Effector memory CD8-positive, alpha-beta T cell (primary cell): ENCODE measurements at places on chromosomes 4 and X.

GRCh38 chr4:159278399-159278798 lies 175.5 kb downstream of the RAPGEF2 start:
- no peak for DNase-seq

DNA sequence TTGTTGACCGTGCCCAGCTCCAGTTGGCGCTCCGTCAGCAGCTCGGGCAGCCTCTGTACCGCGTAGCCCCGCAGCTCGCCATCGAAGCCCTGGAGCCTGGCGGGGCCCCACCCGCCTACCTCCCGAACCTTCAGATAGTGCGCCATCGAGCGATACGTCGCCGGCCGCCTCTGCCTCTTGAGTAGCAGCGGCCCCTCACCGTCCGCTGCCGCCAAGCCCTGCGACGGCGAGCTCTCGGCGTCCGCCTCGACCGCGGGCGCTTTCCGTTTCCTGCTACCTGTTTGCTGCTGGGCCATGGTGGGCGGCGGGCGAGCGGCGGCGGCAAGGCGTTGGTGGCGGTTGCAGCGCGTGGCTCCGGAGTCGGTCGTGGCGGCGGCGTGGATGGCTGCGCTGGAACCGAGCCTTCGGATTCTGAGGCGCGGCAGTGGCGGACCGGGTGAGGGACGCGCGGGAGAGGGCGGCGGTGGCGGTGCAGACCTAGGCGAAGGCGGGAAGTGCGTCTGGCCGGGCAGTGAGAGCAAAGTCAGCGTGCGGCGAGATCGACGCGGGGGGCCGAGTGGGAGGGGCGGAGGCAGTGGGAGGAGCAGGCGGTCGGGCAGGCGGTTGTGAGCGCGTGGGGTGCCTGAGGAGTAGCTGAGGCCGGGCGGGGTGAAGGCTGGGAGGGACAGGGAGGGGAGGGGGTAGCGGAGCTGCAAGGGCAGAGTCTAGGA lies at the start of gene DCAF12L1:
Gene DCAF12L1 (minus strand): TSS at position 502 of the 710 bp plus-strand sequence. CDS start 206 bp downstream, at position 296.
- DNase-seq: no peak

- no peak for DNase-seq
Measured at GRCh38 chr4:123661080-123661737, 264.6 kb downstream of the SPRY1 start.

DNA sequence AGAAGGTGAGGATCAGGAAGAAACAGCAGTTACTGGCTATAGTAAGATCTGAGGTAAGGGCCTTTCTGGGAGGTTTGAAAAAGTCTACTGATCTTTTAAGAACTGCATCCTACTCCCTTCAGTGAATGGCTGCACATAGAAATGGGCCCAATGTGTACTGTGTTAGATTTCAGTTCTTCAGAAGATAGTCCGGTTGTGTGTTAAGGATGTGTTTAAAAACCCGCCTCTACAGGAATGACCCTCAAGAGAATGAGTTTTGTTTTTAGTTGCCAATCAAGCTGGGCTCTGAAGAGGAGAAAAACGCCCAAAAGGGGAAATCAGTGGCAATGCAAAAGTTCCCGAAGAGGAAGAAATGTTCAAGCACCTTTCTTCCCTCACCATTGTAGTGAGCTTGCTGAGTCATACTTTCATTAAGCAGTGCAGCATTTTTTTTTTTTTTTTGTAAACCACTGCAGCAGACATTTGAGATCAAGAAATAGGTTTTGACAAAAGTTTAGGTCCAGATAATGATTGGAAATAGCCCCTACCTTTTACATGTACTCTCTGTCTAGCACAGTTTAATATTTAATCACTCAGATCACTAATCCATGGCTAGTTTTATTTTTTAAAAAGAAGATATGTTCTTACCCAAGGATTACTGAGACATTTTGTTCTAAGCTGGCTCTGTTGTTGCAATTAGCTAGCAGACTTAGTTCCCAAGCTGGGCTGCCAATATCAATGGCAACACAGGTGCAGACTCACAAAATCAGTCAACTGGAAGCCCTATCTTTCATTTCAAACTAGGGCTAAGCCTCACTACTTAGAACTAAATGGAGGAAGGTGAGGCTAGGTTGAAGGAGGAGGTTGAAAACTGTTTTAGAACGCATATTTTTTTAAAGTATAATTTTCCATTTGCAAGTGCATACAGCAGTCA lies 7.0 kb upstream of the TRPC5OS start:
- no peak for DNase-seq

- no peak for DNase-seq
Measured at GRCh38 chr4:106978046-106978774, 57.9 kb downstream of the DKK2 start.

DNA sequence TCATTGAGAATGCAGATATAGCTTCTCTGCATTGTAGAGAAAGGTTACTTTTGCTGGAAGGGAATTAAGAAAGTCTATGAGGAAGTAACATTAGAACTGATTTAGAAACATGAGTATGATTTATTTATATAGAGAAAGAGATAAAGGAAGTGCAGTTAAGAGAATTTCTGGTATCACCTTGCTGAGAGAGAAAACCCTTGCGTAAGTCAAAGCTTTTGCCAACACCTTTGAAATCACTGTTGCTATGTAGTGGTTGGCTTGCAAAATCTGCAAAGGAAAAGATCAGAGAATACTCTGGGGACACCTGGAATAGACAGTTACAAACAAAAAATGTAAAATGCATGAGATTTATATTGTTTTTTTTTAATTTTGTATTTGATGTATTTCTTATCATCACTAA lies 137.3 kb upstream of the RXFP1 start:
- no peak for DNase-seq

- no peak for DNase-seq
Measured at GRCh38 chr4:22762548-22762947, 69.8 kb downstream of the GBA3 start.

- no peak for DNase-seq
Measured at GRCh38 chr4:7394681-7395451, 39.9 kb downstream of the PSAPL1 start.

- DNase-seq: no peak
Measured at GRCh38 chr4:155403886-155404285, 27.1 kb upstream of the MAP9 start.
